AG20443 (cell line): ENCODE measurements at places on chromosomes 3 and 15.

DNA sequence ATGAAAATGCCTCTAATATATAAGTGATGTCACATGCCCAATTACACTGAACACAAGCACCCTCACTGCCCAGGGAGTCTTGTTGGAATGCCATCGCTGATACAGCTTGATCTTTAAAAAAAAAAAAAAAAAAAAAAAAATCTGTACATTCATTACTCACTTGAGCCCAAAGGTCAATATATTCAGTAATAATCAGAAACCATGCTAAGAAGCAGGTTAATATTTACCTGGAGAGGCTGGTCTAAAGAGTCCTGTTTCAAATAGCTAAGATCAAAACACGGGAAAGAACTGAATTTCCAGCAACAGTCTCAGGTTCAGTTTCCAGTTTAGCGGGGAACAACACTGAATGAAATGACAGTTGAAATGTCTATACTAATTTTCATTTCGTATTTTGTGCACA is 109.9 kb downstream of the UACA start:
- no peak for DNase-seq

DNA sequence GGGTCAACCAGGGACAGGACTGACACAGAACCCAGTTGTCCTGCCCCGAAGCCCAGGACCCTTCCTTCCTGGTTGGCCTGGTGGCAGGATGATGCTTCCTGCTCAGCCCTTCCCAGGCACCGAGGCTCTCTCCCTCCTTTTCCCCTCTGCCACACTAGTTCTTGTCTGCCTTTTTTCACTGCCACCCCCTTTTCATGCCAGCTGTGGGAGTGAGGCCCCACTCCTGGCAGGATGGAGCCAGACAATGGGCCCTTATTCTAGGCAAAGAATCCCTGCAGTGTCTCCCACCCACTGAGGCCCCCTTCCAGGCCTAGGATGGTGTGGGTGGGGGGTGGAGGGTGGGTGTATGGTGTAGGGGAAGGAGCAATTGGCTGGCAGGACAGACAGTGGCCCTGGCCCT is 1.1 kb upstream of the SCAMP5 start:
- DNase-seq, result no peak

DNA sequence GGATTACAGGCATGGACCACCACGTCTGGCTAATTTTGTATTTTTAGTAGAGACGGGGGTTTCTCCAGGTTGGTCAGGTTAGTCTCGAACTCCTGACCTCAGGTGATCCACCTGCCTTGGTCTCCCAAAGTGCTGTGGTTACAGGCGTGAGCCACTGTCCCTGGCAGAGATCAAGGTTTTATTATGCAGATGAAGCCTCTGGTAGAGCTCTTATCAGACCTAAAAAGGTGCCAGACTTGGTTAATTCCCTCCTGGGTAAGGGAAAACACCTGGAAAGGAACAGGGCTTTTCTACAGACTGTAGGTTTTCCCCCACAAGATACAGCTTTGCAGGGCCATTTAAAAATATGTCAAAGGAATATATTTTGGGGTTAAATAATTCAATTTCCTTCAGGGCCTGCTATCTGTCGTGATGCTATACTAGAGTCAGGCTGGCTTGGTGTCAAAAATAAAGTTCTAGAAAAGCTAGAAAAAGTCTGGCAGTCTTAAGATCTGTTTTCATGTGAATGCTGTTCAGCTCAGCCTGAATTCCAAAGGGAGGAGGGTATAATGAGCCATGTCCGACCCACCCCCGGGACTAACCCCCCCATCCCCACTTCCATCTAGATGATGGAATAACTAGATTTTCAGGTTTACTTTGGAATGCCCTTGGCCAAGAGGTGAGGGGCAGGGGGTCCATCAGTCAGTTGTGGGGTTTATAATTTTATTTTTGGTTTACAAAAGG is 1.9 kb upstream of the BLOC1S6 start:
- no peak for DNase-seq

DNA sequence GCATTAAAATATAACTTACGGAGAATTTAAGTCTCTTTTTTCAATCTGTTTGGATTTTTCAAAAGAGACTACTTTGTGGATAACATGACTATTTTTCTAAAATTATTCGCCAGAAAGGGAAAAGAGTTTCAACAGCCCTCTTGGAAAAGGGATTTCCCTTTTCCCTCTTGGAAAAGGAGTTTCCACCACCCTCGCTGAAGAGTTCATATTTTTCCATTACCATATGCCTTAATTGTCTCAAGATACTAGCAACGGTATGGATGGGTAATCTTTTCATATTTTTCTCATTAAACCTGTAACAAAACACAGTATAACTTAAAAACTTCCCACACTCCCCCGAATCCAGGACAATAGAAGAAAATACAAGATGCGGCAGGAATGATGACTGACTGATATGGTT is 66.1 kb upstream of the SPATA12 start:
- no peak for DNase-seq

DNA sequence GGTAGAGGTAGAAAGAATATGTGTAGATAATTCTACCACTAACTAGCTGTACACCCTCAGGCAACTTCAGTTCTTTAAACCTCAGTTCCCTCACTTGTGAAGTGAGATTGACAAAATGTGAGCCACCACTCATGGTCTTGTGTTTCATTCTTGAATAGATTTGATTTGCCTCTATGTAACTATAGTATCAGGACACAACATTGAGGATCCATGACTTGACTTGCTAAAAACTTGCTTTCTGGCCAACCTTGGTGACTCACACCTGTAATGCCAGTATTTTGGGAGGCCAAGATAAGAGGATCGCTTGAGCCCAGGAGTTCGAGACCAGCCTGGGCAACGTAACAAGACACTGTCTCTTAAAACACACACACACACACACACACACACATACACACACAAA is 115.8 kb upstream of the FLNB start:
- DNase-seq, result no peak

DNA sequence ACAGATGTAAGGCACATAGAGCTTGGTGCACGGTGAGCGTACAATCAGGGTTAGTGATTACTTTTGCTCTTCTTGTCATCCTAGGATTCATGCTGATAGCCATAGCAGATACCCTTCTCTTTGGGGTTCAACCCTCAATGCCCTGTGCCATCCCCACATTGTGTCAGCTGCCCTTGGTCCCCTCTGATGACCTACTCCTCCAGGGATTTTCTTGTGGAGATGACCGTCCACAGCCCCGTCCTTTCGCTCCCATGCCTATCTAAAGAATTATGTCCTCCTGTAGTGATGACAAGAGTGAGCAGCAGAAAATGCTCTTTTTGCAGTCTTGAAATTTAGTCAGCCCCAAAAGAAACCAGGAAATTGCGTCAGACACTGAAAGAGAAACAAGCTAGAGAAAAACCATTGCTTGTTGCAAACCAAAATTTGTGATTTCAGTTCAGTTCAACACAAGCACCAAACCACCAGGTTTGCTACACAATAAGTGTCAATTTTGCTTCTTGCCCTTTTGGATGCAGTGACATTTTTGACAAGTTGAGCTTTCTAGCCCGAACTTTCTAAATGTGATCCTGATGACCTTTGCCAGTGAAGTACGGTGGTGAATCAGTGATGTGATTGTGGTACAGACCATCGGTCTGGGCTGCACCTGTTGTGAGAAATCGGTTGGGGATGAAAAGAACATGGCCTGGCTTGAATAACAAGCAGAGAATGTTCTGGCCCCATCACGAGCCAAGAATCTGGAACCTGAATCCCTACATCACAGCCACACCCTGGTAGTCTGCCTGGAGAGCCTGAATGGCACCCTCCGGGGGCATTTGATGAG is 41.3 kb downstream of the CMTM7 start:
- DNase-seq, result no peak

DNA sequence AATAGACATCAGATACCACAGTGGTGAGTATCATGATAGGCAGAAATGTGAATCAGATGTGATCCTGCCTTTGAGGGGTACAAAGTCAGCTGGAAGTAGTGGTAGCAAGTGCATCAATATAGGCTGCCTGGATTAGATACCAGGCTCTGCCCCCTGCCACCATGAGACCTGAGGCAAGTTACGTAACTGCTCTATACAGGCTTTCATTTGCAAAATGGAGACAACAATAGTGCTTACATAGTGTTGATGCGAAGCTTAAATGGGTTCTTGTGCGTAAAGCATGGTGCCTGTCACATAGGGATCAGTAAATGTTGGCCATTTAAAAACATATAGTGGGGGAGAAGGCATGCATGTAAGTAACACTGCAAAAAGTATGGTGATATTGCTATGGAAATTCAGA is 158.0 kb downstream of the RYR3 start:
- DNase-seq, result no peak

DNA sequence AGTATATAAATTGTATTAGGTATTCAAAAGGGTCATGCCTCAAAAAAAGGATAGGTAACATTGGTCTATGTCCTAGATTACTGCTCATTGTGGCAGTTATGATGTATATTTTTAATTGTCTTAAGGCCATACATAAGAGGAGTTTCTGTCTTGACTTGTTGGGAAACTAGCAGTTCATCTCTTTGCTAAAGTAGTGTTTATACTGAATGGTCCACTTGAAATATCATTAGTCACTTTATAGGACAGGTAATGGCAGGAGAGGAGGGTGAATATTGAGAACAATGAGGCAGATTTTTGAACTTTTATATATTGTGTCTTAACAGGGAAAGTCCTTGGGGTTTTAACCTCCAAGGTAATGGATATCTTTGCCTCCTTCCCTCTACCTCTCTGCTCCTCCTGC is 58.4 kb downstream of the TP63 start:
- no peak for DNase-seq

- DNase-seq, result no peak
These were observed 8.3 kb downstream of the MSL2 start for GRCh38 chr3:136187868-136188267.

DNA sequence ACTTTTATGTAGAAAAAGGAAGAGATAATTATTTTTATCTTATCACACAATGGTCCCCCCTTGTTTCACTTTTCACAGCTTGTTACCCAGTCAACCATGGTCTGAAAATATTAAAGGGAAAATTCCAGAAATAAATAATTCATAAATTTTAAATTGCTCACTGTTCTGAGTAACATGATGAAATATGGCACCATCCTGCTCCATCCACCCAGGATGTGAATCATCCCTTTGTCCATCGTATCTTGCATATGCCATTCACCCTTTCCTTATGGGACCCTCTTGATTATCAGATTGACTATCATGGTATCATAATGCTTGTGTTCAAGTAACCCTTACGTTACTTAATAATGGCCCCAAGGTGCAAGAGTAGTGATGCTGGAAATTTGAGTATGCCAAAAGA is 43.7 kb downstream of the ANKRD28 start:
- no peak for DNase-seq

- DNase-seq, result no peak
These were observed 24.8 kb upstream of the BHLHE40 start for GRCh38 chr3:4954256-4955000.

DNA sequence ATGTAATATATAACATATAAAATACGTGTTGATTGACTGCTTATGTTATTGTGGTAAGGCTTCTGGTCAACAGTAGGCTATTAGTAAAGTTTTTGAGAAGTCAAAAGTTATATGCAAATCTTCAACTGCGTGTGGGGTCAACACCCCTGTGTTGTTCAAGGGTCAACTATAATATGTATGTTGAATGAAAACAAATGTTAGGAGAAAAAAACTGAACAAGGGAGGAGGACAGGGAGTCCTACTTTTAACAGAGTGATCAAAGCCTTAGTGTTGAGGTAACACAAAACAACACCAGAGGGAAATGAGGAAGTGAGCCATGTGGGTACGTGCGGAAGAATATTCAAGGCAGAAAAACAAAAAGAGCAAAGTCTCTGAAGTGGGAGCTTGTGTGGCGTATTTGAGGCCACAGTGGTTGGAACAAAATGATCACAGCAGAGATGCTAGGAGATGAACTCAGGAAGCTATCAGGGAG is 62.5 kb downstream of the SFMBT1 start:
- no peak for DNase-seq

DNA sequence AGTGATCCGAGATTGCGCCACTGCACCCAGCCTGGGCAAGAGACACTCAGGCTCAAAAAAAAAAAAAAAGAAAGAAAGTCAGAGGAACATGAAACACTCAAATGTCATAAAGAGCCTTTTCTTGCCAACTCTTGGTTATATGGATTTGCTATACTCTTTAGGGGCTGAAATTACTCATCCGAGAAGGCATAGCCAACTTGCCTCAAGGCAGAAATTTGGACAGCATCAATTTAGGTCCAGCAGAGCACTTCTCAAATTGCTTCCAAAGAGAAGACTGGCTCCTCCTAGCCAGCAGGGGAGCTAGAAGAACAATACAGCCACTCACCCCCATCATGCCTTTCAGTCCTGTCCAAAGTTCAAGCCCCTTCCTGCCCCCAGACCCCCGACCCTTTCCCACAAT is 43.8 kb downstream of the OSBPL10 start:
- no peak for DNase-seq

DNA sequence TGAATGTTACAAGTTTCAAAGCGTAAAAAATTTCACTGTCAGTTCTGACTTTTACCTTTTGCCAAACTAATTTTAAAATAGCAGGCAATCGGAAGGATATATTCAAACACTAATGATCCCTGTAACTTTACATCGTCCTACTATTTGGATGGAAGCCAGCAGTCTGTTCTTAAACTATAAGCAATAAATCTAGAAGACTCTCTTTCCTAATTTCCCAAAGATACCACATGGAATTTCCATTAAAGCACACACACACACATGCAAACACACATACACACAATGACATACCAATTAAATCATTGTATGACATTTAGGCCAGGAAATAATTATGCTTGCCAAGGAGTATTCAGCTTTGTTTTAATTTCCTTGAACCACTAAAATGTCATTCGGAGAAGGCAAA is 32.0 kb downstream of the IL17RD start:
- no peak for DNase-seq

DNA sequence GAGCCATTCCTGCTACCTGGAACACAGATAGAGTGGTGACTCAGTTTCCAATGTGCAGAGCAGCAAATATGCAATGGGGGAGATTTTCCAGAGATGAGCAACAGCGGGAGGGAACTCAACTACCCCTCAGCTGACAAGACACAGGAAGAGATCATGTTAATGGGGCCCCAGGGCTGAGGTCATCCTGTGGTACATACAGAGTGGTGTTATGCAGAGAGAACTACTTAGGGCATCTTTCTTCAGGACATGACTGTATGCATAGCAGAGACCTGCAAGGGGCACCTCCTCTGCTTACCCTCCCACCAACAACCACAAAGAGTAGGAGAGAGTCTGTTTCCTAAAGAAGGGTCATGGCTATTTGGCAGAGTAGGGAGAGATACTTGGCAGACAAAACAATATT is 6.8 kb upstream of the TBC1D5 start:
- no peak for DNase-seq

DNA sequence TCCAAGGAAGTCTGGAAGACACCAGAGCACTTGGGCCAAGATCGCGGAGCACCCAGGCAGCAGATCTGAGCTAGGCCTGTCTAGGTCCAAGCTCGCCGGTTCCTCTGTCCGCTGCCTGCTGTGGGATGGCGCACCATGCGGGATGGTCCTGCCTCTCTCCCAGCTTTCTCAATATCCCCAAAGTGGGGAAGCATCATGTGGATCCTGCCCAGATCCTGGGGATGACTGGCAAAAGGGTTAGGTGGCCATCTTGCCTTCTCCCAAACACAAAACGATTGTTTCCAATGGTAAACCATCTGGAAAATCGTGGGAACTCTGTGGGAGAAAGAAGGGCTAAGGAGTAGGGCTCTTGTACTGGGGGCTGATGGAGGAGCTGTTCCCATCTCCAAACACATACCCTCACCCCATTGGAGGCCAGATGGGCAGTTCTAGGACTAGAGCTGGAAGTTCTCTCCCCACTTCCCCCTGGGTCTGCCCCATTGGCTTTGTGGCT is 8.9 kb downstream of the PRKCD start:
- no peak for DNase-seq
